ENCODE measurements at places on chromosomes 5 and 9.
A peak's percentile ranks its signal among the peaks of the same experiment; 100 is the strongest.

DNA sequence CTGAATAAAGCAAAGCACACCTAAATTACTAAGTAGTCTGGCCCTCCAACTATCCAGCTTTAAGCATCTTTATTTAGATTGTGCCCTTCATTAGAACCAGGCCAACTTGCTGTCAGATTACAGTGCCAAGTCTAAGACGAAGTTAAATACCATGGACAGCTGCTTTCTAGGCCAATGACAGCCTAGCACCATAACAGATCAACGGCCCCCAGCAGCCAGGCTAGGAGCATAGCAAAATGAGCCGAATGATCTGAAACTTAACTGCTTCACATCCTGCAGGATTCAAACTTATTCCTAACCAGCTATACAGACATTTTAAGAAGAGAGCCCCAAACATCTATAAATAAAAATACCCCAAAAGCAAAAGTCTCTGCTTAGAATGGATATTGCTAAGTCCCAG lies 6.8 kb downstream of the SLC24A2 start:
- no peak for DNase-seq

- peak; percentile 61 for DNase-seq
Observed at GRCh38 chr9:124342402-124342775, 72.9 kb downstream of the PSMB7 start.

- no peak for DNase-seq
Observed at GRCh38 chr5:138466125-138466899, 1.0 kb downstream of the EGR1 start.

- no peak for DNase-seq
Observed at GRCh38 chr5:40277161-40277906, 402.4 kb upstream of the PTGER4 start.

- no peak for DNase-seq
Observed at GRCh38 chr9:31588756-31589155, 795.7 kb upstream of the ACO1 start.

GRCh38 chr9:125586172-125586511 lies 120.9 kb downstream of the MAPKAP1 start:
- DNase-seq: no peak

- no peak for DNase-seq
Observed at GRCh38 chr5:68265822-68266395, 50.4 kb downstream of the PIK3R1 start.

Measured in inflammatory macrophage (primary cell).